T-cell (primary cell): ENCODE measurements at places on chromosomes 7 and 10.

- DNase-seq, result no peak
Observed at GRCh38 chr7:2224934-2225333, 7.8 kb downstream of the MAD1L1 start.

DNA sequence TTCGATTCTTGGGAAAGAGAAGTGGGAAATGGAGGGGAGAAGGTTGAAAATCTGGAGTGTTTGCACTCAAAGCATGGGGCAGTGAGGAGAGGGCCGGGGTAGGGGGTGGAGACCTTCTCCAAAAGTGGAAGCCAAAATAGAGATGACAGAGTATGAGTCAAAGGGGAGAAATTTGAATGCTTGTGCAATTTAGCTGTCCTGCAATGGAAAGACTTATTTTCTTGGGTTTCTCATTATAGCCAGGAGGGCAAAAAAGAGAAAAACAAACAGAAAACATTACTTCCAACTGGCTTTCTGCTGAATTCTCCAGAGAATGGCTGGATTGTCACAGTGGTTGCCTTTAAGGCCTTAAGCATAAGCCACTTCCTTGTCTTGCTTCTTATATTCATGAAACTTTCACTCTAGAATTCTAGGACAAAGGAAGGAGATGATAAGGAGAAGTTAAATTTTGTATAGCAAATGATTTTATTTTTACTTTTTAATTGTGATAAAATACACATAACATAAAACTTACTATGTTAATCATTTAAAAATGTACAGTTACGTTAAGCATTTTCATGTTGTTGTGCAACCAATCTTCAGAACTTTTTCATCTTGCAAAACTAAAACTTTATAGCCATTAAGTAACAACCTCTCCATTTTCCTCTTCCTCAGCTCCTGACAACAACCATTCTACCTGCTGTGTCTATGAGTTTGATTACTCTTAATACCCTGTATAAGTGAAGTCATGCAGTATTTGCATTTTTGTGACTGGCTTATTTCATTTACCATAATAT lies 100.2 kb downstream of the GPR85 start:
- no peak for DNase-seq

GRCh38 chr7:20116869-20117268 lies 100.3 kb downstream of the MACC1 start:
- no peak for DNase-seq

DNA sequence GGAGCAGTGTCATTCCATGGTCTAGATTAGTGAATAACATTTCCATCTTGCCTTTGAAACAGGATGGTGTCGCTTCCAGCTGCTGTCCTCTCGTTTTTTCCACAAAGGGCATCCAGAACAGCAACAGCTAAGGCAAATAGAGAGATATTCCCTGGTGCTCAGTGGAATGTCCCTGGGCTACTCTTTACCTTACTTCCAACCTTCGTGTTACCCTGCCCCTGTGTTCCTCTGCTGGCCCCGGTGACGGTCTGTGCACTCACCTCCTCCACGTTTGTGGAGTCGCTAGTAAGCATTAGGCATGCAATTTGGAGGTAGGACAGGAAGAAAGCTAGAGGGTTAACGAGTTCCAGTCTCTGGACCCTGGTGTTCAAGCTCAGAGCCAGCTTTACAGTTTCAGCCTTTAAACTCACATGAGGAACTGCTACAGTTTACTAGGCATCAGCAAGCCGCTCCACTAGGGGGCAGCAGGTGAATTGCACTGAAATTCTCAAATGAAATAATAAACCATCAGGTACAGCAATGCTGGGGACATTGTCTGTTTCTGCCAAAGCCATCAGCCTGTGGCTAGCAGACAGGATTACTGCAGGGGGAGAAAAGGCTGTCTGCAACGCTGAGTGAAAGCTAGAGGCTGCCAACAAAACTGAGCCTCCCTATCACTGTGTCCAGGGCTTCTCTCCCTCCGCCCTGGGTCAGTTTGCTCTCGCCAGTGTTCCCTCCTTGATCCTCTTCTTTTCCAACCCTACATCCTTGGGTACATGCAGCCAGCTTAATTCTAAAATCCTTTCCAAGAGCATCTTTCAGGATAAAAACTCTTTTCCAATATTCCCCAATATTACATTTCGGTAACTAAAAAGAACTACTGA lies 9.0 kb downstream of the MRPL32 start:
- peak; percentile 66 for DNase-seq

GRCh38 chr7:24587853-24588252 lies 14.6 kb downstream of the PALS2 start:
- DNase-seq, result peak; percentile 36

GRCh38 chr7:121500360-121501058 lies 104.4 kb upstream of the FAM3C start:
- no peak for DNase-seq

- DNase-seq, result no peak
Observed at GRCh38 chr7:54189330-54189729, 352.8 kb upstream of the VSTM2A start.

- no peak for DNase-seq
Observed at GRCh38 chr10:60664859-60665258, 113.4 kb upstream of the CDK1 start.

DNA sequence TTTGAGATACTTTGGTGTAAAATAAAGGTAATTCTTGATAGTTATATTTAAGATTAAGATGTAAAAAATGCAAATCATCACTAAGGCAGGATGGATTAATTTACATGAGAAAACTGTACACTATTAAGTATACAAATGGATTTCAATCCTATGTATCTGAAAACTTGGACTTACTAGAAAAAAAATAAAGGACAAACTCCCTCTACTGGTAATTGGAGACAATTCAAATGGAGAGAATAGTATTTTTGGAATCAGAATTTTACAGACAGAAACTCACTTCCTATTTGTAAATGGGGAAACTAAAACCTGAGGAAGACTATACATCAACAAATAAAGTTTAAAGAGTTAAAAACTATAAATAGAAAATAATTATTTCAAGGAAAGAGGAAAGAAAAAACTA lies 62.6 kb downstream of the CUL2 start:
- DNase-seq, result no peak
